ENCODE measurements at places on chromosomes 4 and X.

DNA sequence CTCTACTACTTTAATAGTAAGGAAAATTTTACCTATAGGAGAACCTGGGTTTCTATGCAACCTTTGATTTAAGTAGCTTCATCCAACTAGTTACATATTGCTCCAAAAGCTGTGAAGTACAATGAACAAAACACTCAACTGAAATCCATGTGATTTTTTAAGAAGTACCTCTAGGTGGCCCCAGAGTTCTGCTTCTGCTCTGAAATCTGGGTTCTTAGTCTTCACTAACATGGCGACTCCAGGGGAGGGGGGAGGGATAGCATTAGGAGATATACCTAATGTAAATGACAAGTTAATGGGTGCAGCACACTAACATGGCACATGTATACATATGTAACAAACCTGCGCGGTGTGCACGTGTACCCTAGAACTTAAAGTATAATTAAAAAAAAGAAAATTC, 73.4 kb upstream of the MAGEB2 start:
- DNase-seq = no peak

GRCh38 chr4:186927624-186928023, 204.0 kb upstream of the FAT1 start:
- DNase-seq = no peak

GRCh38 chr4:67762086-67762485, 7.9 kb upstream of the GNRHR start:
- DNase-seq = no peak

GRCh38 chrX:84487365-84488353, 14.6 kb downstream of the HDX start:
- DNase-seq = no peak

- DNase-seq = no peak
Observed at GRCh38 chr4:162104459-162105124, 59.2 kb downstream of the FSTL5 start.

GRCh38 chr4:1081689-1082040, 31.7 kb downstream of the RNF212 start:
- DNase-seq = no peak

DNA sequence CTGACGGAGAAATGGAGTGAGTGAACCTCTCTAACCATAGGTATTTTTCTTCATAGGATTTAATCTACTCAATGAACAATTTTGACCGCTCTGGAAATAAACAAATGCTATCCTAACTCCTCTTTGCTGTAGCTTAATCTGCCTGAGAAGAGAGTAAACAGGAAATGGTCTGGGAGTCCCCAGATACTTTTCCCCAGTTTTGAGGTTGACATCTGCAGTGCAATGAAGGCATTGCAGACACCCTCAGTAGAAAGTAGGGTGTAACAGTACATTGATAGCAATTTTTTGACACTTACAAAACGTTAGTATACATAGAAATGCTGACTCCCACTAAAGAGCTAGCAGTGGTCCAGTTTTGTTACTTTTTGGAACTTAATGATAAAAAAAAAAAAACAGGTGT, 495.9 kb upstream of the FAM241A start:
- DNase-seq = no peak

GRCh38 chr4:133823177-133823576, 378.4 kb downstream of the PABPC4L start:
- no peak for DNase-seq

GRCh38 chrX:40474205-40474626, 106.6 kb upstream of the ATP6AP2 start:
- DNase-seq = no peak

DNA sequence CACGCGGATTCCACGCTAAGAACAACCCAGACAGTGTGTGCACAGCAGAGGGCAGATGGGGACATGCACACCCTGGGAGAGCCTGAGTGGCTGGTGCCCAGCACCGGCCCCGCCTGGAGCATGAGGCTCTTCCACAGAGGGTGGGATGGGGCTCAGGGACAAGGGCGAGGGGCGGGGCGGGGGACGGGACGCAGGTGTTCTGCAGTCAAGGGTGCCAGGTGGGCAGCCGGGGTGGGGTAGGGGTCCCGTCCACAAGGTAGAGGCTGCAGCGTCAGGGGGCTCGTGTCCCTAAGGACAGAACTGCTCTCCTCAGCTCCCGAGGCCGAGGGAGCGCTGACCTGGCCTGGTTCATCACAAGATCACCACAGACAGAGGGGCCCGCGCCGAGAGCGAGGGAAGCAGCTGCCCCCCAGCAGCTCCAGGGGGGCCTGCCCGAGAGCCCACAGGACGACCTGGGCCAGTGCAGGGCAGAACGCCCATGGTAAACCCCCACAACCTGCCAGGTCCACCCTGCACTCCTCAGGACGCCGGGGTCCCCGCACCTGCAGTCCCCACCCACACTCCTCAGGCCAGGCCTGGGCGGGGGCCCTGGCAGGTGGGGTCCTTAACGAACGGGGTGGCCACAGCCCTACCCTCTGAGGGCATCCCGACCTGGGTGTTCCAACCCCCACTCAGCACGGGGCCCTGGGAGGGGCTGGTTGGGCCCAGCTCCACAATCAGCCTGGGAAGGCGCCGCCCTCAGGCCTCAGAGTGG, 26.7 kb downstream of the CTBP1 start:
- no peak for DNase-seq

DNA sequence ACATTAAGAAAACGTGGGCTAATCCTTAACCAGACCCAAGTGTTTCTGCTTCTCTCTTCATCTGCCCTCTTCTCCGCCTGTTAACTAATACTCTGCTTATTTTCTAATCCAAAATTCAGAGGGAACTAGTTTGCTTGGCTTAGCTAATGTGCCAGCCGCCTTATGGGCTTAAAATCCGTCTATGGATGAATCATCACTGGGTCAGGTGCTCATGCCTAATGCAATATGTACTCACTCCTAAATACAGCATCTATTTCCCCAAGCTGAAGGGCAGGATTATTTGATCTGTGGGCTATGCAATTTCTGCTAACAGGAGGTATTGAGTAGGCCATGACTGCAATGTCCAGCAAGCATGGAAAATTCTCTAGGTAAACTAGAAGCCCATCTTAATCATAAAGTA, 12.4 kb downstream of the DYNLT3 start:
- DNase-seq = no peak

- no peak for DNase-seq
Observed at GRCh38 chr4:87151730-87152129, 68.7 kb downstream of the KLHL8 start.

GRCh38 chr4:94451051-94451694, 569 bp upstream of the PDLIM5 start:
- DNase-seq = no peak

- DNase-seq = no peak
Observed at GRCh38 chr4:183499389-183499788, 5.5 kb upstream of the ING2 start.

DNA sequence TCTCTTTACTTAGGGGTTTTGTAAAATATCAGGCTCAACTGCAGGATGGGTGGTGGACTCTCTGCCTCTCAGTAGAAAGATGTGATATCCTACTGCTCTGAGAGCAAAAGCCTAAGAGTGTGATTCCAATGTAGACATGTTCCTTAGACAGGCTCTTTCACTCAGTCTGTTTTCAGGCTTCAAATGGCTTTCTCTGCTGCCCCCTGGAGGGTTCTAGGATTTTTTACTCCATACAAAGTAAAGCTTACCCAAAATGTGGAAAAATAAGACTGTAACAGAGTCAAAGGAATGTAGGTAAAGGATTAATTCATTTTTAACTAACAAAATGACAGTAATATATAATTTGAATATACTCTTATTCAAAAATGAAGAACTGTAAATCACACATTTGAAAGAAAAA, 32.1 kb downstream of the ZGRF1 start:
- no peak for DNase-seq

GRCh38 chr4:155666344-155667221, at the start of gene GUCY1A1:
TSS of gene GUCY1A1 (plus strand) at chr4:155666848. CDS start at chr4:155696868, 30,020 bp downstream.
- no peak for DNase-seq

DNA sequence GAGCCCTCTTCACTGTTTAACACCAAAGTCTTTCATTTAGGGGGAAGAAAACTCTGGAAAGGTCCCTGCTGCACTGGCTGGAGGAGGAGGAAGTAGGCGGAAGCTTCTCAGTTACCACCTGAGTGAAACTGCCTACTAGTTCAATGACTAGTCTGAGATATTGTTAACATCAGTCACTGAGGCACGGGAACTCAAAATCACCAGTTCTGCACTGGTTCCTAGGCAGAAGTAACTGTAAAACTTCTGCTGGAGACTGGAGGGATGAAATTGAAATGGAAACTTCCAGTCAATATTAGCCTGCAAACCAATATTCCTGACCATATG, 178.3 kb downstream of the SNCA start:
- no peak for DNase-seq

DNA sequence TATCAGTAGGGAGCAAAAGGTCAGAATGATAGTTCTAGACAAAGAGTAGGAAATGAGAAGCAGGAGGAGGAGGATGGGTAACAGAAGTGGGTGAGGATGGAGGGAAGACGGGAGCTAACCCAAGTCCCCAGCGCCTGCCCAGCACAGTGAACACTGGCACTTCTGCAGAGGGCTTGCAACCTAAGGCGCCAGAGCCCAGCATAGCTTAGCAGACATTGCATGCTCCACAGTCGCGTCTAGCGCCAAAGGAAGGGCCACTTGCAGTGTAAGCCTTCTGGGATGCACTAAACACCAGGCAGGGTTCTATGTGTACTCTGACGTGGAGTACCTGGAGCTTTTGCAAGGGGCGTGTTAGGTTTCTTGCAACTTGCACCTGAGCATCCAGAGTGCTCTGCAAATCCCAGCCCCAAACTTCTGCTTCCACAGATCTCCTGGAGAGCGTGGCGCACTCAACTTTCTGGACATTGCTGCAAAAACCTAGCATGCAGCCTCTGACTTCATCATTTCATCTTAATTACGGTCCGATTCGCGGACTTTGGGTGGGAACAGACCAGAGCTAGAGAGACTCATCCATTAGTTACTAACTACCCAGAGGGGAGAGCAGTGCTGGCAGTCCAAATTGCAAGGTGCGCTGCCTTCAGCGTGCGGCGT, 46.5 kb upstream of the NKAP start:
- no peak for DNase-seq

DNA sequence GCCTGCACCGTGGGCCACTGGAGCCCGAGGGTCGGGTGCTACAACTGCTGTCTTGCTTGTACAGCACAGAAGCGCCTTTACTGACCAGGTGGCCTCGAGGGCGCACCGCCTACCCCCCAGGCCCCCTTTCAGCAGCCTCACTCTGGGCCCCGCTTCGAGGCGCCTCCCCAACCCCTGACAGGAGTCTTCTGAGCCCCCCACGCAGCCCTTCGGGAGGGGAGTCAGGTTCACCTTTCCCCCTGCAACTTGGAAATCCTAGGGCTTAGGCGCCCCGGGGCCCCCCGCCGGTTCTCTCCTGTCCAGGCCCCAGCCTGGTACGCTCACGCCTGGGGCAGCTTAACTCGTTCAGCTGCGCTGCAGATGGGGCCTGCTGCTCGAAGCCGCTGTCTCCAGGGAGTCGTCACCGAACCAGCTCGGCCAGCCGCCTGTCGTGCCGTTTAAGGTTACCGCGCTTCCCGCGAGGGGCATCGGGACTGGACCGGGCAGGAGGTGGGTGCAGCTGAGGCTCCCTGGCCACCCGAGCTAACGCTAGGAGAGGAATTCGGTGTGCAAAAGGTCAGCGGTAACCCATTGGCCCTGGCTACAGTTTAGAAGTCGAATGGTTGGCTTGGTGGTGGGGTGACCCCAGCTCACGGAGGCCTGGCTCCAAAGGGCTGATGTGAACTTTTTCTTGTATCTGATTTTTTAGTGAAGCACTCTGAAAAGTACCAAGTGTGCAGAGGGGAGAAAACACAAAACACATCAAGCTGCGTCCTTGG, 58.9 kb upstream of the BCOR start:
- no peak for DNase-seq

GRCh38 chr4:105560421-105560848, 8.0 kb downstream of the ARHGEF38 start:
- no peak for DNase-seq

DNA sequence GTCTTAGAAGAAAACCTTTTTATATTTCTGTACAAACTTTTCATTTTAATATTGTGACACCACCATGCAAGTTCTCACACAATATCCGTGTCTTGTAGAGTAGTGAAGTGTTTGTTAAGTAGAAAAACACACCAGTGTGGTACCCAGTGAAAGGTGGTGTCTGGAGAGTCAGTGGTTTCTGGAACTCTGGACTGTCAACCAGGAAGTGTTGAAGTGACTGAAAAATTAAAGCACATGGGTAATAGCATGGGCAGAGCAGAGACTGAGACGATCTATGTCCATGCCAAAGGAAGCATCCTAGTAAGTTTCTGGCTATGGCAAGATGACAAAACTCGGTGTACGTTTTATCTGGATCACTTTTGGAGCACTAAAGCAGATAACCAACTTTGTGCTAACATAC, 22.2 kb downstream of the RAB9A start:
- DNase-seq = no peak

DNA sequence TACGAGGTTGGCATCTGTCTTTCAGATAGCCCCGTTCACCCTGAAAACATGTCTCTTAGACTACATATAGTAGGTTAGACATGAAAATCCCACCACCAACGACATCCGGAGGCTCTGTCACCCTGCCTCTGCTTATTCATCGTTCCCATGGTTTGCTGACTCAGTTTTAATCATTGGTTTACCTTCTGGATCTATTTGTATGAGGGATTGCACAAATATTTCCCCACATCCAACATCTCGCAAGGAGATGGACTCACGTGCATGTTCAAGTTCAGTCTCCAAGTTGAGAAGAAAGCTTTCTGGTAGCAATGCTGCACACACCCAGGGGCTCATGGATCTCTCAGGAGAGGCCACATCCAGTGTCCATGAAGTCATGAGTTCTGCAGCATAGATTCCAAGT, 10.8 kb downstream of the CETN2 start:
- DNase-seq = no peak

GRCh38 chr4:3874525-3875110, 108.4 kb downstream of the ADRA2C start:
- no peak for DNase-seq

DNA sequence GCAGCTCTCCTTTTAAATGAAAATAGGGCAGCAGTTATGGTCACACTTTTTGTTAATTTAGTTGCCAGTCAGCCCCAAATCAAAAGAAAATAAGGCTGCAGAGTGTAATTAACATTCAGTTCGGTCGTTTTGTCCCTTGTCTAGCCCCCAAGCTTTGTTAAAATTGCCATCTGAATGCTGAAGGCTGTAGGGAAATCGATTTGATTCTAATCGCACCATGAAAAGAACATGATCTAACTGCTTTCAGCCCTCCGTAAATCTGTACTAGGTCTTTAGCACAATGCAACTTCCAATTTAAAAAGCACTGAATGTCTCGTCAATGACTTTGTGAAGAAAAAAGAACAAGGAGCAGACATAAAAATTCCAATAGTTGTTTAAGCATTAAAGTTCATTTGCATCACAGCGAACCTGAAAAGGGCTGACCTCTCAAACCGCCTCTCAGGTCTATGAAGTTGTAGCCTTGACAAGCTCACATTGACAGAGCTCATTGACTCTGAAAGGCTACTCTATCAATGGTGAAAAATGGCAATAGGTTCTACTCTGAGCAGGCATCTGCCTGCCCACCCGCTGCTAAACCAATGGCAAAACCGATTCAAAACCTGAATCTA, 48.9 kb downstream of the CHIC2 start:
- DNase-seq = no peak

DNA sequence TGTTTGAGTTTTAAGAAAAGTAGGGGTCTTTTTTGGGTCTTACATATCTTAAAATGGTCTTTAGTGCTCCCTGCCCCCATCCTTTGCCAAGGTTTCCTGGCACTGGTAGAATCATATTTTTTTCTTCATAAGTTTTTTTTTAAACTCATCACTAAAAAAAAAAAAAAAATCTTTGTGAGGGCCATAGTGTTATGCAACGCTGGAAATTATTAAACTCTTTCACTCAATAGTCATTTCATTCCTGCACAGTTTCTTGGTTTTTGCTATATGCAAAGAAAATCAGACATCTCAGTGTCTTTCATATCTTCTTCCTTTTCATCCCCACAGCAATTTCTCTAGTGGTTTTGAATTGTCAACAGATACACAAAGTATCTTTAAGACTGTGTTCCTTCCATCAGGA, 95.6 kb downstream of the TMA16 start:
- DNase-seq = no peak
